ENCODE measurements at places on chromosomes 12 and 14. TPM values are rescaled to one million over a fixed set of nuclear protein-coding genes. Genes with fewer than 3 reads are reported as not detected.

Gene TMEM117
- 7.2 TPM for total RNA-seq

Gene A2ML1
- 95.9 TPM for total RNA-seq

Gene SLC2A14
- not detected for total RNA-seq

Gene CLEC2A
- not detected for total RNA-seq

All from tracheal epithelial cell (primary cell).